ENCODE measurements at places on chromosomes 12 and 14.

DNA sequence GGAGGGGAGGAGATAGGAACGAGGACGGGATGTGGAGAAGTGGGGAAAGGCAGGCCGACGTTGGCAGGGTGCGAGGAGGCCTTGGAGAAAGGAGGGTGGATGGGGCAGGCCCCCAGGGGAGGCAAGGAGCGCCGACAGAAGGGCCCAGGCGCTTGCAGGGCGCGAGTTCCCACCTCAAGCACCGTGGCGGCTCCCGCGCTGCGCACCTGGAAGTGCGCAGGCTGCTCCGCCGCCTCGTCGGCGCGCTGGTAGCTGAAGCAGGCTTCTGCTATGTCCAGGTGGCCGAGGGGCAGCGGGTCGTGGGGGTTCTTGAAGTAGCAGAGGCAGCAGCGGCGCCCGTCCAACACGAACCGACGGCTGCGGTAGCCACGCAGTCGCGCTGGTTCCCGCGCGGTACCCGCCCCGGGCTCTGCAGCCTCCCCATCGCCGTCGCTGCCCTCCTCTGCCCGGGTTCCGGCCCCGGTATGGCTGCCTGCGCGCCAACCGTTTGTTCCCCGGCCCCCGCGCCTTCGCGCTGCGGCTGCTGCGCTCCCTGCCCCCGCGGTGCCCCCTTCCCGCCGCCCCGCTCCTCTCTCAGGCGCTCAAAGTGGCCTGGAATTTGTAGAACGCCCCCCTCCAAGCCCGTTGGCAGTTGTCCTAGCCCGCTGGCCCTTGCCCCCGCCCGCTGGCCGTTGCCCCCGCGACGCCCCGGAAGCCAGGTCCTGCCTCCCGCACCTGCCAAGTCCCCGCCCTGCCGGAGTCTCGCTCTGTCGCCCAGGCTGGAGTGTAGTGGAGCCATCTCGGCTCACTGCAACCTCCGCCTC is 1.1 kb upstream of the ACTR6 start:
- peak; percentile 48 for DNase-seq

- no peak for DNase-seq
Measured at GRCh38 chr12:132813443-132813842, 15.2 kb downstream of the GOLGA3 start.

DNA sequence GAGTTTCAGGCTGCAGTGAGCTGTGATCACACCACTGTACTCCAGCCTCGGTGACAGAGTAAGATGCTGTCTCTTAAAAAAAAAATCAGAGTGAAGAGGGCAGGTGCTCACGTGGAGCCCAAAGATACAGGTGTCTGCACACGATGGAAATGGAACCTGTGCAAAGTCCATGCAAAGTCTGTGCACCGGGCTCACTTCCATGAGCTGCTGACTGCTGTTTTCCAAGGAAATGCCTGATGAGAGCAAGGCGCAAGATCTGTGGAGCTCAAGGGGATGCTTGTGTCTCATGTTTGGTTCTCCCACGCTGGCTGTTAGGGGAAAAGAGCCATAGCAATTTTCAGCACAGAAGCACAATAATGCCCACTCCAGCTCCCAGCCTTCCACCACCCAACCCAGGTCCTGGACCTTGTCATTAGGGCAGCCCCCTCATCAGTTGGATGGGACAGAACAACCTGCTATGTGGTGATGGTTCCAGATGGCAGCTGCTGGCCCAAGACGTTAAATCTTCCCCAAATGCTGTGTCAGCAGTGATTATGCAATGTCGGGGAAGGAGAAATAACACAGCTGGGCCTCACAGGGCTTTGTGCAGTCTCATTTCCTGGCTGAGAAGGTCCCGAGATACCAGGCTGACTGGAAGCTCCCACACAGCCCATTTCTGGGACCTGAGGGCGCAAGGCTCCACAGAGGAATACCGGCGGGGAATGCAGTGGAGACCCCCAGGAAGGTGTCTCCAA is 27.9 kb upstream of the DICER1 start:
- DNase-seq: peak; percentile 94

GRCh38 chr12:6468283-6468575 is 2.2 kb downstream of the VAMP1 start:
- no peak for DNase-seq

- no peak for DNase-seq
Measured at GRCh38 chr12:91792597-91792996, 353.0 kb downstream of the BTG1 start.

DNA sequence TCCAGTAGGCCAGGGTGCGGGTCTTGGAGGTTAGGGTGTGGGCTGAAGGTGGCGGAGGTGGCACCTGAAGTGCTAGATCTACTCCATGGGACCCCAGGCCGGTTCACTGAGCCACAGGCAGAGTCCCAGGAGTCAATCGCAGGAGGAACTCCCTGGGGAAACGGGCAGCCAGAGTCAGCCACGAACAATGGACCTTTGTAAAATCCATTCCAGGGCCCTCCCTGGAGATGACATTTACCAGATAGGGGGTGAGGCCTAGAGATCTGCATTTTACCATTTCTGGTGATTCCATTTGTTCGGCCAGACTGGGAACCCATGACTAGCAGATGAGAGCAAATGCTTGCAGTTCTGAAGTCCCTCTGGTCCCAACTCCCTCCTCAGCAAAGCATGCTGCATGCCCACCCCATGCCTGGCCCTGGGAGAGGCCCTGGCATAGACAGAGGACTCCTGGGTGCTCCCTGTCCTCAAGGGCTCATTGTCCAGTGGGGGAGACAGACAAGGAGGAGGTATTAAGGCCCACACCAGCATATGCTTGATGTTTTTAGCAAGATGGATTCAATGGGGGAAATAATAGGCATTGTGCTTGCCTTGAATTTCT is 115.5 kb downstream of the EML1 start:
- no peak for DNase-seq

GRCh38 chr14:74275241-74275841 is 27.4 kb downstream of the ABCD4 start:
- DNase-seq: no peak

GRCh38 chr14:30138567-30138966 is 210.9 kb upstream of the PRKD1 start:
- no peak for DNase-seq

All from HL-60 (cell line).